ENCODE measurements at places on chromosomes 3 and 15.

DNA sequence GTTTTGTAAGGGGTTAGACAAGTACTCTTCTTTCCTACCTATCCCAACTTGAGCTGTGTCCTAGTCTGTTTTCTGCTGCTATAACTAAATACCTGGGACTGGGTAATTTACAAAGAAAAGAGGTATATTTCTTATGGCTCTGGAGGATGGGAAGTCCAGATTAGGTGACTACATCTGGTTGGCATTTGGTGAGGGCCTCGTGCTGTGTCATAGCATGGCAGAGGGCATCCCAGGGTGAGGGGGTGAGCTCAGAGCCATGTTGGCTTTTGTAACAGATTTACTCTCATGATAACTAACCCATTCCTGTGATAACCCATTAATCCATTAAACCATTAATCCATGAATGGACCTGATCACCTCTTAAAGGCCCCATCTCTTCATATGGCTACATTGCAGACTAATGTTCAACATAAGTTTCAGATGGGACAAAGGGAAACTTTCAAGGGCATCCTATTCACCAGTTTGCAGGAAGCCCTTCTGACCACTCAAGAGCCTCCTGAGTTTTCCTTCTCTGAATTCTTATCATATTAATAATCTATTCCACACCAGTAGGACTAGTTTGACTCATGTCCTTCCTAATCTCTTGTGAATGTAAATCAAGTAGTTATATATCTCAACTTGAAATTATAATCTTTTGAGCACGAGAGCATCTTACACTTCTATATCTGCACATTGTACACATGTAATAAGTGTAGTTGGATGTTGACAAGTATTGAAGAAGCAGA, 185.7 kb upstream of the ZPLD1 start:
- no peak for DNase-seq

- no peak for DNase-seq
Observed at GRCh38 chr3:141266797-141267555, 35.4 kb downstream of the PXYLP1 start.

GRCh38 chr3:85270488-85270887, 311.7 kb downstream of the CADM2 start:
- DNase-seq, result no peak

DNA sequence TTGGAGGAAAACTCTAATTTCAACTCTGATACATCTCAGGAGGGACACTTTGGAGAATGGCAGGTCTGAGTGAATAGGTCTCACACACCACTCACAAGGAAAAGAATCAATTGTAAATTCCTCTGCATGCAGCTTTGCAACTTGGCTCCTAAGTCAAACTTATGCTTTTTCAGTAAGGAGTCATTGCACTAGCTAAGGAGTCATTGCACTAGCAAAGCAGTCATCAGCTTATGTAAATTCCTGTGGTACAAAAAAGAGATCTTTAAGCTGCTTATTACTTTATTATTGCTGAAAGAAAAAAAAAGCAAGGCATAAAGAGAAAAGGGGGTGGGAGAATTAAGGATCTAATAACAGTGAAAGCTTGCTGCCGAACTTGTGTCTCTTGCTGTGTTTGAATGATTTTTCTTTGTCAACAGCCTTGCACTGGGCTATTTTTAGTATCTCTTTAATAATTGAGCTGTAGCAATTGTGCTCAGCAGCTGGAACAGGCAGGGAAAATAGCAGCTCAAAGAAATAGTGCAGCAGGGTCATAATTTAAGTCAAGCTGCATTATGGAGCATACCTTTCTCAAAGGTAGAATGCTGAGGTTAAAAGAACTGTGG, 154.3 kb upstream of the ARPP21 start:
- no peak for DNase-seq

- DNase-seq, result no peak
Observed at GRCh38 chr3:44160818-44161217, 80.9 kb upstream of the TOPAZ1 start.

GRCh38 chr3:189049458-189050236, 122.1 kb upstream of the TPRG1 start:
- no peak for DNase-seq

- DNase-seq, result no peak
Observed at GRCh38 chr3:152458376-152459117, 189.8 kb downstream of the MBNL1 start.

GRCh38 chr3:61729038-61729634, 167.8 kb downstream of the PTPRG start:
- no peak for DNase-seq

- DNase-seq, result peak; percentile 66
Observed at GRCh38 chr3:54999159-54999558, 71.3 kb upstream of the LRTM1 start.

- no peak for DNase-seq
Observed at GRCh38 chr3:154389861-154390260, 40.1 kb downstream of the GPR149 start.

- no peak for DNase-seq
Observed at GRCh38 chr3:172239218-172239790, 199.9 kb downstream of the FNDC3B start.

GRCh38 chr3:15347063-15347736, 14.8 kb upstream of the SH3BP5 start:
- DNase-seq, result peak; percentile 29

GRCh38 chr3:156161172-156161571, 40.8 kb downstream of the KCNAB1 start:
- no peak for DNase-seq

- peak; percentile 85 for DNase-seq
Observed at GRCh38 chr3:14391033-14391432, 11.4 kb upstream of the SLC6A6 start.

DNA sequence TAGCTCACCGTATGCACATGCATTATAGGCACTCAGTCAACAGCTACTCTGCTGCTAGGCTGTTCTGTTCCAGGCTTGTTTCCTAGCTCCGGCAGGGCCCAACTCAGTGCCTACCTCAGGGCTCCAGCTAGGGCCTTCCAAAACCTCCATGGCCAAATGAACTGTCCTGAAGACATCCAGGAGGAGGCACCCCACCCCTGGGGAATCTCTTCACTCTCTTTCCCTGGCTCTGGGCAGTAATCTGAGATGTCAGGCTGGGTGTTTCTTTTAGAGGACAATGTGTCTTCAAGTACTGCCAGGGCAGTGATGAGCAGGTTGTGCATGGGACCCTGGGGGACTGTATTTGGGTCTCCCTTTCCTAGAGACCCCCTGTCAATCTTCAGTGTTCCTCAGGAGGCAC, 38.3 kb upstream of the TPM1 start:
- DNase-seq, result no peak

DNA sequence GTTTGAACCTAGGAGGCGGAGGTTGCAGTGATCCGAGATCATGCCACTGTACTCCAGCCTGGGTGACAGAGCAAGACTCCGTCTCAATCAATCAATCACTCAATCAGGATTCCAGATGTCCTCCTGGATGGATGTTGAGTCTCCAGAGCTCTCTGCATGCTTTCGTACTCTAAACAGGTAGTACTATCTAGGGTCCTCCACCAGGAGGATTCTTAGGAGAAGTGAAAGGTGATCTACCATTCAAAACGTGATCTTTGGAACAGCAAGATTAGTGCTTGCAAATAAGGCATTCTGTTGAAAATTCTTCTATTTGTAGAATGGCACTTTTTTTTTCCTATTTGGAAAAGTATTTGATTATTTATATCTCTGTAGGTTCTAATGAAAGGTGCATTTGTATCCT, 34.3 kb downstream of the CNOT10 start:
- no peak for DNase-seq

GRCh38 chr15:58369261-58369701, 62.5 kb upstream of the LIPC start:
- DNase-seq, result no peak

DNA sequence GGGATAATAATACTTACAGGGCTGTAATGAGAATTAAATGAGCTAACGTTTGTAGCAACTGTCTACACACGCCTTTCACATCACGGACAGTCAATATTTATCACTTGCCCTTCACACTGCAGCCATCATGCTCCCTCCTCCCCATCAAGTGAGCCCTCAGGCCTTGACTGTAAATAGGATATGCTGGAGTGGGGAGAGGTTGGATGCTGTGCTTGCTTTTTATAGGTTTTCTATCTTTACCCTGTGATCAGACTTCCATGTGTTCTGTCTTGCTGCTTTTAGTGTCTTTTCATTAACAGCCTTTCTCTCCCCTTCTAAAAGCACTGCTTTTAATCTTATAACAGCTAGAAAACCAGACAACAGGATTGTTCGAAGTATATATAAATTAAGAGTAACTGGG, 12.8 kb upstream of the MAGEF1 start:
- no peak for DNase-seq

DNA sequence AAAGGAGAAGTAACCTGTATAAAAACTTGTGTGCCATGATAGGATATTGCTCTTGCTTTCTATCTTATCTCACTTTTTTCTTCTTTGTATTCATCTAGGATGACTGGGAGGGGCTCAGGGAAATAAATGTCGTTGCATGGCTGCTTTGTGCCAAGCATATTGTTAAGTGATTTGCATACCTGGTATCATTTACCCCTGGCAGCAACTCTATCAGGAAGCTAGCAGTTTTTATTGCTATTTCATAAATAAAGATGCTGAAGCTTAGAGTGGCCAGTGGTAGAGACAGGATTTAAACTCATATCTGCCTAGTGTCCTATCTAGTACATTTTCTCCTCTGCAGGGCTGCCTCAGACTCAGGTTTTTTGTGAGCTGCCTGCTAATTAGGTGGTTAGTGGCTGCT, 253.3 kb downstream of the PTPRG start:
- no peak for DNase-seq

DNA sequence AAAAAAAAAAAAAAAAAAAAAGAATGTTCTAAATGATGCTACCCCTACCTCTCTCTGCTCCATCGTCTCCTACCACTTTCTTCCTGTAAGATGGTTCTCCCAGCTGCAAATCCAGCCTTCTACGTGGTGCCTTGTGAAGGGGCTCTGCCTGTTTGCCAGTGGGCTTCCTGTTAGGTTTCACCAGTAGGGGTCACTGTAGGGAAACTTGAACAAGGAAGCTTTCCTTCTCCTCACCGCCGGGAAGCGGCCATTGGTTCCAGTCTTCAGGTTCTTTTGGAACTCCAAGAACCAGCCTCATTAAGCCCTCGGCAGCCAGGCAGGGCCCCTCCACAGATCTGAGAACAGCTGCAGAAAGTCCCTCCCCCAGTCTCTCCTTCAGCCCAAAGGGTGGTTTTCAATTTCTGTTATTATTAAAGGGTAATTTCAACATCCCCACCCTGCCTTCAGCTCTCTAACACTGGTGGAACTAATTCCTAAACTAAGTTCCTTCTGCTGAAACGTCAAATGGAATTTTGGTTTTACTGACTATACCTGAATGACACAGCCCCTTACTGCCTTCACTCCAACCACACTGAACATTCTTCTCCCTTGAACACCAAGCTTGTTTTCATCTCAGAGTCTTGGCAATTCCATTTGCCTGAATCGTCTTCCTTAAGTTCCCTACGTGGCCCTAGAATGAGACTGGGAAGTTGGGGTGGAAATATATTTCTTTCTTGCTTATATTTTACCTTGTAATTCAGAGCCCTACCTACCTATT, 13.5 kb downstream of the MCCC1 start:
- peak; percentile 18 for DNase-seq

GRCh38 chr3:138467931-138468330, 33.5 kb downstream of the ESYT3 start:
- DNase-seq, result no peak

DNA sequence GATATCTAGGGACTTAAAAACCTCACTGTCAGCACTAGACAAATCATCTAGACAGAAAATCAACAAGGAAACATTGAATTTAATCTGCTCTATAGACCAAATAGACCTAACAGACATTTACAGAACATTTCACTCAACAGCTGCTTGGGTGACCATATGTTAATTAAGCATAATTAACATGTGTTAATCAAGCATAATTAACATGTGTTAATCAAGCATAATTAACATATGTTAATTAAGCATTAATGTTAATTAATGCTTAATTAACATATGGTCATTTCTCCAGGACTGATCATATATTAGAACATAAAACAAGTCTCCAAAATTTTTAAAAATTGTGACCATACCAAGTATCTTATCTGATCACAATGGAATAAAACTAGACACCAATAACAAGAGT, 137.3 kb upstream of the MME start:
- DNase-seq, result no peak

- no peak for DNase-seq
Observed at GRCh38 chr3:105356396-105356795, 10.3 kb upstream of the ALCAM start.

- no peak for DNase-seq
Observed at GRCh38 chr3:84960581-84960980, 1.8 kb downstream of the CADM2 start.

DNA sequence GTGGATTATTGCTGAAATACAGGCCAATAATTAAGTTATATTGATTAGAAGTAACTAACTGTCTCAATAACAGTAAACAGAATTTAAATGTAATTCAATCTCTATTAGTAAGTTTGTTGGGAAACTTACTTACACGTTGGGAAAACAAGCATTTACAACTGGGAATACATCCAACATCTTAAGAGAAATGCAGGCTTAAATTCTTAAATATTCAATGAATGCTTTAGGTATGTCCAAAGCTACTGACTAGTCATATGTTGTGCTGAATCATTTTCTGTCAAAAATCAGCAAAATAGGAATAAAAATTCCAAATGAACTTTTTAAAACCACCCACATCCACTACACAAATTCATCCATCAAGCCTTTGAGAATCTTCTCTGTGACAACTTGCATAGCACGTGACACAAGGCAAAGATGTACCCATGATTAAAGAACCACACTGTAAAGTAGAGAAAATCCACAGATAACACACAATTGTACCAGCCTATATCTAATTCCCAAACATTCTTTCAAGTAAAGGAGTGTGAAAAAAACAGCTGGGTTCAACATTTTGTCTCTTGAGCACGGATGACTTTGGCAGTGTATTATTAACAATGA, 60.0 kb downstream of the NMNAT3 start:
- DNase-seq, result no peak

GRCh38 chr3:120460862-120461261, 10.1 kb upstream of the FSTL1 start:
- DNase-seq, result no peak

DNA sequence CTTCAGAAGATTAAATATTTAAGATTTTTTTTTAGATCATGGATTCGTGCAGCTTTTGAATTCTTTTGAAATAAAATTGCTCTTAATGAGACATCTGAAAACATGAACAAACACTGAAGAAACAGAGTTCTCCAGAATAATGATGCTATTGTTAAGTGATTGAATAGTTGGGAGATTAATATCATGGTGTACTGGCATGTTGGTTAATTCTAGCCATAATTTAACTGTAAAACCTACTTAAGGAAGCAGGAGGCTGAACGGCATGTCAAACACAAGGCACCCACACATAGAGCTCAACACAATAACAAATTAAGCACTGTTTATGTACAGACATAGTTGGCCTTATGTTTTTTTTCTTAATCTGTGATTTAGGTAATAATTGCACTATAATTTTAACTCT, 185.6 kb downstream of the RBMS3 start:
- DNase-seq, result no peak

GRCh38 chr3:42489937-42490227, 12.6 kb upstream of the VIPR1 start:
- no peak for DNase-seq

- no peak for DNase-seq
Observed at GRCh38 chr3:120741320-120741719, 996 bp downstream of the RABL3 start.

GRCh38 chr3:133383741-133384140, 16.1 kb upstream of the BFSP2 start:
- DNase-seq, result no peak

- no peak for DNase-seq
Observed at GRCh38 chr3:51675201-51675611, 4.2 kb downstream of the TEX264 start.
